ENCODE measurements at places on chromosomes 5 and 9. TPM values are rescaled to one million over a fixed set of nuclear protein-coding genes. Genes with fewer than 3 reads are reported as not detected.
A peak's percentile ranks its signal among the peaks of the same experiment; 100 is the strongest.

DNA sequence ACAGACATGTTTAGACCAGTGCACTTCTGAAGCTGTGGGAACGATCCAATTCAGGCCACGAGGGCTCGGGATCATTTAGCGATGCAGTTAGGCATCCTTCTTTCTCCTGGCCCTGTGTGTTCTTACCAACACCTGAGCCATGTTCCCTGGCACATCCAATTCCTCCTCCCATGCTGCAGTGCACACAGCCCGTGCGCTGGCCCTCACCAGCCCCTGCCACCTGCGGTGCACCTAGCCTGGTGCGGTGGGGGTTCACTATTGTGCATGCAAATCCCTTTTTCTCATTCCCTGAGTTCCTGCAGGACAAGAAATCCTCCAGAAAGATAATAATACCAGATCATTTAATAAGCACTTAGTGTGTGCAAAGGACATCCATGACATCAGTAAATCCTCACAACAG, 53.5 kb downstream of the NEURL1B start:
- no peaks in the 10 kb centered on the region for H3K27me3 ChIP-seq
- H3K4me1 ChIP-seq: peaks cover 31% of the 10 kb centered on the region
- H3K36me3 ChIP-seq: no peaks in the 10 kb centered on the region
- peak overlapping the region; percentile 14 for H3K27ac ChIP-seq

GRCh38 chr5:168136340-168136739, 155.1 kb upstream of the WWC1 start:
- no peaks in the 10 kb centered on the region for H3K27me3 ChIP-seq
- no peak for DNase-seq
- no peaks in the 10 kb centered on the region for H3K36me3 ChIP-seq
- no peak overlapping the region for H3K4me3 ChIP-seq

GRCh38 chr9:122392284-122392683, 21.5 kb downstream of the PTGS1 start:
- H3K4me3 ChIP-seq: no peak overlapping the region
- no peak overlapping the region for H3K27ac ChIP-seq
- H3K4me1 ChIP-seq: no peaks in the 10 kb centered on the region
- no peaks in the 10 kb centered on the region for H3K27me3 ChIP-seq
- DNase-seq: no peak
- H3K36me3 ChIP-seq: no peaks in the 10 kb centered on the region

DNA sequence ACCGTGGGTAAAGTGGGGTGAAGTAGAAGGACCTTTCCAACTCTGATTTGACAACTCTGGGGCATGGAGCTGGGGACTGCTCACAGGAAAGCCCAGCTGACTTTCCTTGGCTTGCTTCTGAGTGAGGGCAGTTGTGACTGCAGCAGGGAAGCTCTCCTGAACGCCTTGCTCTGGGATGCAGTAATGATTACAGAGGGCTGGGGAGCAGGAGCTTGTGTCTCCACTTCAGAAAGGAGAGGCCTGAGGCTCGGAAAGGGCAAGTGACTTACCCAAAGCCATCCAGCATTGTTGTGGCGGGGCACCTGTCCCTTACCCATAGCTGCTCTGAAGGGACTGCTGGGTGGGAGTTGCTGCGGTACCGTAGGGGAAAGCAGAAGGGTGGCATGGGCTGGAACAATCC, 41.2 kb downstream of the GSN start:
- H3K4me1 ChIP-seq: peaks cover 9% of the 10 kb centered on the region
- H3K4me3 ChIP-seq: no peak overlapping the region
- peaks cover 5% of the 10 kb centered on the region for H3K36me3 ChIP-seq
- H3K27me3 ChIP-seq: no peaks in the 10 kb centered on the region
- no peak for DNase-seq

DNA sequence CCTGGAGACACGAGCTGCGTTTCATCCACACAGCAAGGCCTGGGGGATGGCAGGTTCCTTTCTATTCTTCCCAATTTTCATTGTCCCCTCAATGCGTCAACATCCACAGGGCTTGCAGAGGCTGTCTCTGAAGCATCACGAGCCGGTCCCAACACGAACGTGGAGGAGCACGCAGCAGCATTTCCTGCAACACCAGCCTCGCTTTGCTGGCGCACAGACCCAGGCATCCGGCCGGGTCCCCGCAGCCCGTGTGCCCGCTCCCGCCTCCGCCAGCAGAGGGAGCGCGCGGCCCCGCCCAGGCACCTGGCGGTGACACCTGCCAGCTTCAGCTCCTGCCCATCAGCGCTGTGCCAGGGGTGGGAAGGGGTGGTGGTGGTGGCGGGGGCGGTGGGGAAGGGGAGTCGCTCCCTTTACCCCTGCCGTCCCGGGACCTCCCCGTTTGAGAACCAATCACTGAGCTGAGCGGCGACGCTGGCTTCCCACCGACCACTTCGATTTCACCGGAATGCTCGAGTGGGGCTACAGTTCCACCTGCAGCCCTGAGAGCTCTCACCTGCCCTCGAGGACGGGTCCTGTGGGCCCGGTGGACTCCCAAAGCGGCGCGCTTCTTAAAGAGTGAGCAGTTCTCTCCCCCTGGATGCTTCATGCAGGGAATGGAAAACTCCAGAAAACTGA, 464.5 kb downstream of the ICE1 start:
- no peak overlapping the region for H3K27ac ChIP-seq
- H3K4me3 ChIP-seq: no peak overlapping the region
- no peaks in the 10 kb centered on the region for H3K27me3 ChIP-seq
- no peaks in the 10 kb centered on the region for H3K36me3 ChIP-seq
- DNase-seq: no peak

GRCh38 chr5:40781843-40782409, 16.2 kb downstream of the PRKAA1 start:
- no peak overlapping the region for H3K27ac ChIP-seq
- H3K4me3 ChIP-seq: no peak overlapping the region
- no peak for DNase-seq
- H3K4me1 ChIP-seq: peaks cover 46% of the 10 kb centered on the region

GRCh38 chr5:53479045-53479589, 1.3 kb upstream of the FST start:
- no peak for DNase-seq
- peaks cover 5% of the 10 kb centered on the region for H3K27me3 ChIP-seq

DNA sequence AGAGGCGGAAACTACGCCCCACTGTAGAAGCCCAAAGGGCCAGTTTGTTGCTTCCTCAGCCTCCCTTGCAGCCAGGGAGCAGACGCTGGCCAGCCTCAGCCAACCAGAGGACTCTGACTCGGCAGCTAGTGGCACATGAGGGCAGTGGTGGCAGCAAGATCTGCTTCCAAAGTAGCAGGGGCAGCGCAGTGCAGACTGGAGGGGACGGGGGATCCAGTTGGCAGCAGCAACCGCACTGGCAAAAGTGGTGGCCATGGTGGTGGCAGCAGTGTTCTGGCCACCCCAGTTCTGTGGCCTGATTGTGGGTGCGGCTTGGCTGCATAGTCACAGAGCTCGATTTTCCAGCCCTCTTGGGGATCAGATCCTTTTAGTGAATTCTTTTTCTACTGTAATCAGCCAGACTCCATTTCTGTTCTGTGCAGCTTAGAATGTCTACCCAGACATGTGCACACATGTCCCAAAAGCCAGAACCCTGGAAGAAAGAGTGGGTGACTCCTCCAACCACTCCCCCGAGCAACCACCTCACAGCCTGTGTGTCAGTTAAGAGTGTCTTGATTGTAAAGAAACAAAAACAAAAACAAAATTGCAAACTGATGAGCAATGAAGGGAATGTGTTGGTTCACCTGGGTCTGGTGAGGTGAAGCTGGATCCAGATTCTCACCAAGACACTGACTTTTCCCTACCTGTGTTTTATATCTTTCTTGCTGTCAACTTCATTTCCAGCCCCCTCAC, 11.0 kb upstream of the ZBTB43 start:
- H3K36me3 ChIP-seq: no peaks in the 10 kb centered on the region
- no peak for DNase-seq

DNA sequence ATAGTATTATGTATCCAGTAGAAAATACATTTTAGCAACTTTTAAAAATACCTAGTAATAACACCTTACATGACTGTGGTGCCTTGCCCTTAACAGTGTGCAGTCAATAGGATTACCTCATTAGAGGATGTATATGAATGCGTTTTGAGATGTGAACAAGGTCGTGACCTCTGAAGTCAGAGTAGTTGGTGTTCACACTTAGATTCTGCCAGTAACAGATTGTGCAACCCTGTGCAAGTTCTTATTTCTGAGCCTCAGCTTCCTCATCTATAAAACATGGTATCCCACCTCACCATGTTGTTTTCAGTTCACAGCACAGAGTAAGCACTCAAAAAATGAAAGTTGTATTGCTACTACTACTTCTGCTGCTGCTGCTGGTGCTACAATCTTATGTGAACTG, 347.3 kb downstream of the KDM4C start:
- no peaks in the 10 kb centered on the region for H3K36me3 ChIP-seq
- no peak overlapping the region for H3K27ac ChIP-seq

The RNF224 gene
- total RNA-seq: 0.27 TPM

The MAMDC4 gene
- 10.8 TPM for total RNA-seq

The ANKDD1B gene
- total RNA-seq: 0.88 TPM
